HuH-7.5 (cell line): ENCODE measurements at places on chromosomes 7 and 10.
A peak's percentile ranks its signal among the peaks of the same experiment; 100 is the strongest.

DNA sequence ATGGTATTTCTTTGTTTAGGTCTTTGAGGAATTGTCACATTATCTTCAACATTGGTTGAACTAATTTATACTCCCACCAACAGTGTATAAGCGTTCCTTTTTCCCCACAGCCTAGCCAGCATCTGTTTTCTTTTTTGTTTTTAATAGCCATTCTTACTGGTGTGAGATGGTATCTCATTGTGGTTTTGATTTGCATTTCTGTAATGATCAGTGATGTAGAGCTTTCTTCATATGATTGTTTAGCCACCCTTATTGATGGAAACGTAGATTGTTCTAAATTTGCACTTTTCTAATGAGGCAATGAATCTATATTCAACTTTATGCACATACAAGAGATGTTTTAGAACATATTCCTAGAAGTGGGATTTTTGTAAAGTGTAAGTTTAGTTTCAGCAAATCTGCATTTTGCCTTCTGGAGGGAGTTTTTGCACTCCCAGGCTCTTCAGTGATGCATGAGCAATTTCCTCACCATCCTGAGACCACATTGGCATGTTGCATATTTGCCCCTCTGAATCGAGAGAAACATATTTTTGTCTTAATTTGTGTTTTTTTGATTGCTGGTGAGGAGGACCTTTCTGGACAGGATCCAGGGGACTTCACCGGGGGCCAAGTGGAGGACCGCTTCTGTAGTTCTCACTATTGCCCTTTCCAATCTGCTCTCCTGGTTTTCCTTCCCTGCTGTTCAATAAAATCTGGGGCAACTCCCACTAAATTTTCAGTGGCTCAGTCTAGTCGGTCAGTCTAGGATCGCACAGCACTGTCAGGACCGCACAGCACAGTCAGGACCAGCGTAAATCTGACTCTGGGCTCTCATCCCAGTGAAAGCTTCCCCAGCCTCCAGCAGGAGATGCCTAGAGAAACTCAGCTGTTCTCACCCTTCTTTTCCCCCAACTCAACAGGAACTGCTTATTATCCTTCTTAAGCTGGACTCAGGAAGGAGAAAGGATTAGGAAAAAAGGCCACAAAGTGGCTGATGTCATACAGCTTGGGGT is 157.0 kb downstream of the PTPN20 start:
- DNase-seq, result no peak

GRCh38 chr10:64090865-64091264 is 569.7 kb downstream of the REEP3 start:
- no peak for DNase-seq

- DNase-seq, result no peak
These were observed 70.3 kb downstream of the EXOC6 start for GRCh38 chr10:92918603-92919002.

- peak; percentile 12 for DNase-seq
These were observed 387.5 kb downstream of the CCSER2 start for GRCh38 chr10:84715911-84716310.

DNA sequence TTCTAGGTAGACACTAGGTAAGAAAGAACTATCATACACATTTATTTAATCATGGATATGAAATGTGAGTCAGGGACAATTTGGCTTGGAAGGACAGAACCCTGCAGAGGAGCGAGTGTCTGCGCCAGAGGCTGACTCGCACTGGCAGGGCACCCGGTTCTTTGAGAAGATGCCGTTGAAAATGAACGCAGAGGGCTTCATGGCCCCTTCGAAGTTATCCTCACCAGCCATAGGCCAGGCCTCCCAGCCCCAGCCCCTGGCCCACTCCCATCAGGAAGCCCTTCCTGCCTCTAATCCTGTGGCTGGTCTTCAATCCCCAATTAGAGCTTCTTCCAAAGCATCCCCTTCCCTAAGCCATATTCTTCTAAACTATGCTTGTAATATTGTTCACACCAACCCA is 239.8 kb downstream of the TCERG1L start:
- no peak for DNase-seq

DNA sequence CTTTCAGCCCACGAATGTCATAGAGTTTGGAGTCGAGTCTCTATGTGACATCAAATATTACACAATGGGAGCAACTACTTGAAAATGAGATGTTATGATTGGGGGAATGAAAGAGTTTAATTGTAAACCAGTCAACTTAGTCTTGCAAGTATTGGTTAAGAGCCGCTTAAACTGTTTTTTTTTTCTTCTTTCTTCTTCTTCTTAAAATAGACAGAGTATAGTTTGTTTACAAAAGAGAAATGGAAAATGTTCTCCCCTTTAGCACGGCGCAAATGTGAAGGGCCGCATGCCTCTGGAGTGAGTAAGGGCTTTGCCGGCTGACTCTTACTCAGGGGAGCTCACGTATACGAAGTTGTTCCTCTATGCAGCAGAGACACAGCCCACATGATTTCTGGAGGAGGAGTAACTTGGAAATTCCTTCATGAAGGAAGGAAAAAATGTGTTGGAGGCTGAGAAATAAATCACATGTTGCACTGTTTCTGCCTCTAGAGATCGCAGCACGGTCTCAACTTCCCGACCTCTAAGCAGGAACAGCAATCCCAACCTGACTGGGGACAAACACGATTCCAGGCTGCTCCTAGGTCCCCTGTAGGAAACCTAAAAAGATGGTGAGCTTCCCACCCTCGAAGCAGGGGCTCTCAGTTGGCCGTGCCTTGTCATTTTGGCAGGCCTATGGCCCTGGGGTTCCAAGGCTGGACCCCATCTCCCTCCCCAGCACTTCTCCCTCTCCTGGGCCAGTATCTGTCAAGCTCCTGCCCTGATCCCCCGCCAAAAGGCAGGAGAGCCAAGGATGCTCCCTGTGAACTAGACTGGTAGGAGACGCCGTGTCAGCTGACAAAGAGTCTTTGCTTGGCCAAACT is 44.8 kb downstream of the MYOF start:
- DNase-seq, result peak; percentile 36

- no peak for DNase-seq
These were observed 118.5 kb downstream of the ETV1 start for GRCh38 chr7:13871008-13871407.

GRCh38 chr10:58665361-58665760 is 152.7 kb downstream of the BICC1 start:
- no peak for DNase-seq

GRCh38 chr10:98134117-98134430 is 383 bp upstream of the R3HCC1L start:
- no peak for DNase-seq

- DNase-seq, result no peak
These were observed 502.3 kb downstream of the SH2D4B start for GRCh38 chr10:81040031-81040430.

- no peak for DNase-seq
These were observed 34.5 kb downstream of the TSPAN14 start for GRCh38 chr10:80488539-80489066.

GRCh38 chr10:129730272-129730992 is 233.6 kb downstream of the EBF3 start:
- DNase-seq, result no peak
